ENCODE measurements at places on chromosomes 11 and 22.

DNA sequence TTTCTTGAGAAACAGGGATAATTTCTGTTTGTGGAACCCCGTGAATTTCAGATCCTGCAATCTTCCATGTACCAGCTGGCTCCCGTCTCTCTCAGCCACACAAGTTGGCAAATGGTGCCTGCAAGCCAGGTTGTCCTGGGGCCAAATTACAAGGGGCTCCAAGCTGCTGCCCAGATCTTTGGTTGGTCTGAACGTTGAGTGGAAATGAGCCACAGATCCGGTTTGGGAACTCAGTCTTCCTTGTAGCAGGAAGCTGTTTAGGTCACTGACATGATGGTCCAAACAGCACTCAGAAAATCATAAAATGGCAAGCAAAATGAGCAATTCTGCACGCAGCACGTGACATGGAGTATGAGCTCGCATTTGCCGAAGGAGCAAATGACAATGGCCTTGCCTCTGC is 1496.4 kb downstream of the TBC1D22A start:
- H3K27ac ChIP-seq, result no peak overlapping the region
- no peaks in the 10 kb centered on the region for H3K4me1 ChIP-seq
- H3K4me3 ChIP-seq, result no peak overlapping the region

DNA sequence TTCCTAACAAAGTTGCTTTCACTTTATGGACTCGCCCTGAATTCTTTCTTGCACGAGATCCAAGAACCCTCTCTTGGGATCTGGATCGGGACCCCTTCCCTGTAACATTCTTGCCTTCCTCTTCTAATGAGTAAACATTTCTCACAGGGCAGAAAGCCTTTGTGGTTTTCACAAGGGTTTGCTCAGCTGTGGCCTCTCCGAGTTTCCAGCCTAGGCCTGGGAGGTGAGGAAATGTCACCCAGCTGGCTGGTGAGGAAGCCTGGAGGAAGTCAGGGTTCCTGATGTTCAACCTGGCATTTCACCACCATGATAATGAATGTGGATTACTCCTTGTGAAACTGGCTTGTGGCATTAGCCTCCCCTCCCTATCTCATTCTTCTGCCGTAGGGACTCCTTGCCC is 224.9 kb downstream of the DSCAML1 start:
- H3K4me1 ChIP-seq, result no peaks in the 10 kb centered on the region
- peaks cover 16% of the 10 kb centered on the region for H3K27me3 ChIP-seq
- DNase-seq, result no peak
- H3K27ac ChIP-seq, result no peak overlapping the region
- no peaks in the 10 kb centered on the region for H3K36me3 ChIP-seq

GRCh38 chr11:124344346-124344745 is 24.3 kb upstream of the OR8D2 start:
- H3K4me1 ChIP-seq, result no peaks in the 10 kb centered on the region
- DNase-seq, result no peak
- peaks cover 2% of the 10 kb centered on the region for H3K27me3 ChIP-seq
- H3K4me3 ChIP-seq, result no peak overlapping the region
- no peaks in the 10 kb centered on the region for H3K36me3 ChIP-seq

DNA sequence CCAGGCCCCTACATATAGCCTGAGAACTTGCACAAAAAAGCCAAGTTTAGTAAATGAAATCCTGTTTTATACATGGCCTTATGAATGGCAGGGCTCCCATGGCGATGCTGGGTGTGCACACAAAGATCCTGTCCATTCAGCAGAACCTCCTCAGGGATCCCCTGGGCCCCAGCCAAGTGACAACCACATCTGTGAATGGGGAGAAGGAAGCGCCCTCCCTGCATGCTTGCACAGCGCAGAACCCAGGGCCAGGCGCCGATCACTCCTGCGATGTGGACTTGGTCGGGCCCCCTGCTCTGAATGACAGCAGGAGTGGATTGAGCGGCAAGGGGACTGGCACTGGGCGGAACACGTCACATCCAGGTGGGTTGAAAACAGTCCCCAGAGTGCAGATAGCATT is 4.5 kb upstream of the CDC42EP2 start:
- H3K4me3 ChIP-seq, result no peak overlapping the region
- peaks cover 8% of the 10 kb centered on the region for H3K36me3 ChIP-seq
- DNase-seq, result no peak

DNA sequence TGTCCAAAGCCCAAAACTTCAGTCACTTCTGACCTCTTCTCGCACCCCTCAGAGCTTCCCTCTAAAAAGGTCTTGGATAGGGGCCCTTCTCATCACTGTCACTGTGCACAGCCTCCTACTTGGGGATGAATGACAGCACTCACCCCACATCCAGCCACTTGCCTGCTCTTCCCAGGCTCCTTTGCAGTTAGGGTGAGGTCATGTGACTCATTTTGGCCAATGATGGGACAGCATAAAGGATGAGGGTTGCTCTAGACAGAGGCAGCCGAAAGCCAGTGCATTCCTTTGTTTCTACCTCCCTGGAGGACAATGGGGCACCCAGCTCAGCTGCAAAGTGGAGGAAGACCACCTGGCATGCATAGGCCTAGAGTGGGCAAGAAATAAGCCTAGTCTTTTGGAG is 1413.3 kb downstream of the TBC1D22A start:
- H3K36me3 ChIP-seq, result no peaks in the 10 kb centered on the region
- no peaks in the 10 kb centered on the region for H3K4me1 ChIP-seq
- DNase-seq, result no peak
- H3K27me3 ChIP-seq, result peaks cover 3% of the 10 kb centered on the region

DNA sequence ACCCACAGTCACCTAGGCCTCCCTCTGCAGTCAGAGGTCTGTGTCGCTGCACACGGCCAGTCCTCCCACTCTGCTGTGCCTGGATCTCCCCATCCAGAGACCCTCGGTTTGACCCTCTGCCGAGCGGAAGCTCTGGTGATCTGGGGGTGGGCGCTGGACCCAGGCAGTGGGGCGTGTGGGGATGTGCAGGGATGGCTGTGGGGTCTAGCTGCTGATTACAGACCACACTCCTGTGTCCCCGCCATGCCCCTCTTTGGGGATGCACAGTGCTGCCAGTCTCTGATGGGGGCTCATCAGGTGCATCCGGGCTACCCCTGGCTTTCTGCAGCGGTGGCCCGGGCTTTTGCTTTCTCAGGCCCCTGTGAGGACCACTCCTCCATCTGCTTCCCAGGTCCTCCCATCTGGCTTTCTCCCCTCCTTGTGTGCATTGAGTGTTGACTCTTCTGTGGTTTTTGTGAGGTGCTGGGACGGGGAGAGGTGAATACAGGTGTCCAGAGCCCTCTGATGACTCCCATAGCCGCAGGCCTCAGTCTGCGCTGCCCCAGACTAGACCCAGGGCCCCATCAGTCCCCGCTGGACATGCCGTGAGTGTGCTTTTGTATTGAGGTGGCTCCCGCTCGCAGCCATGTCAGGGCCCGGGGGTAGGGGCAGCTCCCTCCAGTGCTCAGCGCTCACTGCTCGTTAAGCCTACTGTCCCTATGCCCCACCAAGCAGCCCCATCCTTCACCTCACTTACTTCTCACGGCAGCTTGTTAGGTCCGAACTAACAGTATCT is 251.6 kb downstream of the TBC1D22A start:
- peaks cover 4% of the 10 kb centered on the region for H3K4me1 ChIP-seq
- DNase-seq, result no peak
- peaks cover 55% of the 10 kb centered on the region for H3K36me3 ChIP-seq
- no peak overlapping the region for H3K4me3 ChIP-seq
- no peaks in the 10 kb centered on the region for H3K27me3 ChIP-seq

- H3K27ac ChIP-seq, result no peak overlapping the region
- peaks cover 10% of the 10 kb centered on the region for H3K27me3 ChIP-seq
- DNase-seq, result no peak
- no peaks in the 10 kb centered on the region for H3K36me3 ChIP-seq
Measured at GRCh38 chr11:116421529-116422185, 351.1 kb downstream of the BUD13 start.

DNA sequence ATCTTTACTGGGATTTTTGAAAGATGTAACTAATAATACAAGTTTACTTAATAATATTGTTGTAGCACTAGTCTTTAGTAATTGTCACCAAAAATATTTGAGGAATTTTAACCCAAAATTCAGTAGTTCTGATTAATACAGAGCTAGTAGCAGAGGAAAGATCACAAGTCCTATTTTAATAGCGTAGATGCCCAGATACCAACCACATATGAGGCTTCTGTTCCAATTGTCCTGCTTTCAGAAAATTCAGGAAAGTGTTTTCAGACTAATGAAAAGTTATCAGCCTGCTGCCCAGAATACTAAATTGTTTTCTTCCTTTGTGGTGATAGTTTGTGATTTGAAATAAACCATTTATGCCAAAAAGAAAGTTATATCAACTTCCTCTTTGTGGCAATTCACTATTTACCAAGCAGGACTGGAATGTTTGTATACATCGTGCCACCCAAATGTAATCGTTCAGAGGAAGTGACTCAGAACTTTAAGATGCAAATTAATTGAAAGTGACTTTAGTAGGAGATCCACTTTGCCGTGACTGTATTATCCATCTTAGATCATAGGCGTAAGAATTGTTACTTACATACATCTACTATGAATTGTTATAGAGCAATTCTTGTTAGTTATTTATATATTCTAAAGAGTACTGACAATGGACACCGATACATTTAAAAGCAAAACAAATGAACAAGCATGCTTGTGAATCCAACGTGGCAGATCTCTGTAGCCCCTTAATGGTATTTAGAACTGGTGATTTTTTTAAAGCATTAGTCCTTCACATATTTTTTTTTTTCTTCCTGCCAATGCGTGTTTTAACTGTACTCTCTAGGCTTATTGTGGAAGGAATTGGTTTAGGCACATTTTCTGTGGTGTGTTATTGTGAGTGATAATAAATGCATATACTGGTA is 231.0 kb downstream of the DDX10 start:
- H3K27me3 ChIP-seq, result no peaks in the 10 kb centered on the region
- no peak for DNase-seq
- H3K27ac ChIP-seq, result no peak overlapping the region
- H3K36me3 ChIP-seq, result peaks cover 51% of the 10 kb centered on the region
- peaks cover 9% of the 10 kb centered on the region for H3K4me1 ChIP-seq

GRCh38 chr11:2828585-2829330 is 56.8 kb downstream of the CDKN1C start:
- no peak overlapping the region for H3K4me3 ChIP-seq
- no peaks in the 10 kb centered on the region for H3K27me3 ChIP-seq
- H3K36me3 ChIP-seq, result peaks cover 9% of the 10 kb centered on the region
- no peak overlapping the region for H3K27ac ChIP-seq
- DNase-seq, result no peak

- no peak overlapping the region for H3K27ac ChIP-seq
- H3K4me1 ChIP-seq, result peaks cover 36% of the 10 kb centered on the region
- H3K4me3 ChIP-seq, result no peak overlapping the region
- no peak for DNase-seq
- H3K27me3 ChIP-seq, result peaks cover 35% of the 10 kb centered on the region
Measured at GRCh38 chr11:76806131-76806530, 23.0 kb downstream of the TSKU start.

- peaks cover 22% of the 10 kb centered on the region for H3K27me3 ChIP-seq
- DNase-seq, result no peak
- H3K36me3 ChIP-seq, result no peaks in the 10 kb centered on the region
- H3K4me1 ChIP-seq, result no peaks in the 10 kb centered on the region
Measured at GRCh38 chr22:26182723-26183122, 13.5 kb downstream of the SEZ6L start.

- no peak for DNase-seq
- H3K4me1 ChIP-seq, result peaks cover 38% of the 10 kb centered on the region
- H3K27ac ChIP-seq, result peak overlapping the region; percentile 55
- H3K36me3 ChIP-seq, result peaks cover 94% of the 10 kb centered on the region
- H3K27me3 ChIP-seq, result no peaks in the 10 kb centered on the region
- no peak overlapping the region for H3K4me3 ChIP-seq
Measured at GRCh38 chr11:58621586-58622262, 741 bp upstream of the CNTF start.

DNA sequence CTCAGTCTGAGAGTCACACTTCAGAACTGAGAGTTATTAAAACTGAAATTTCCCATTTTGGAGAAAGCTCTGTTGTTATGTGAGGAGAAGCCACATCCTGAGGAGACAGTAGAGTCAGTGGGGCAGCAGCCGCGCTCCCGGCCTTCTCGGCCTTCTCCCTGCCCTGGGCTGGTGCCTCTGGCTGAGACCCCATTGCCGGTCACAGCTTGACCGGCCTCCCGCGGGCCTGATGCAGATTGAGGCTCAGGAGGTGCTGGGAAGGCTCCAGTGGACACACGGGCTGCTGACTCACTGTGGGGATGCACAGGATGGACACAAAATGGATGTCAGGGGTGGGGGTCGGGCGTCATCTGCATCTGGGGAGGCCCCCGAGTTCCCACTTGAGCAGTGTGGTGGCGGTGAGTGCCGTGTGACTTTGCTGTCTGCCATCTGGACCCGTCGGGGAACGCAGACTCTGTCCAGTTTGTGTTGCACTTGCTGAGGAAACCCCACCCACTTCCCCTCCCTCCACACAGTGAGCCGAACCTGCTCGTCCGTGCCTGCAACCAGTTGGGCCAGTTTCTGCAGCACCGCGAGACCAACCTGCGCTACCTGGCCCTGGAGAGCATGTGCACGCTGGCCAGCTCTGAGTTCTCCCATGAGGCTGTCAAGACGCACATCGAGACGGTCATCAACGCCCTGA is 50.1 kb downstream of the MUC6 start:
- H3K27me3 ChIP-seq, result no peaks in the 10 kb centered on the region
- no peak overlapping the region for H3K27ac ChIP-seq
- peaks cover 86% of the 10 kb centered on the region for H3K36me3 ChIP-seq
- no peak overlapping the region for H3K4me3 ChIP-seq
- no peaks in the 10 kb centered on the region for H3K4me1 ChIP-seq

DNA sequence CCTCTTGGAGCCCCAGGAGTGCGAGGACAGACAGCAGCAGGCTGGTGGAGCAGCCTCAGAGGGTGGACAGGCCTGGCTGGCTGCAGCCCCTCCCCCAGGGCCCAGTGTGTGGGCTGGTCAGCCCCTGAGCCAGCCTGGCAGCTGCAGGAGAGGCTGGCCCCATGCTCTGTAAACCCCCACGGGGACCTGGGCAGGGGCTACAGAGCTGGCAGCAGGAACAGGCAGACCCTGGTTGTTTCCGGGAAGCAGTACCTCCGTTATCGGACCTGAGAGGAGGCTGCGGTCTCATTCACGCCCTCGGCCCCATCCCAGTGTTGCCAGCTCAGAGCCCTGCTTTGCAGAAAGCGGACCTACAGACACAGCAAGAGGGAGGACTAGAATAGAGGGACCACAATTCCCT is 38.5 kb upstream of the COMT start:
- H3K4me3 ChIP-seq, result no peak overlapping the region
- H3K27ac ChIP-seq, result no peak overlapping the region
- no peak for DNase-seq
- peaks cover 10% of the 10 kb centered on the region for H3K36me3 ChIP-seq
- no peaks in the 10 kb centered on the region for H3K4me1 ChIP-seq

DNA sequence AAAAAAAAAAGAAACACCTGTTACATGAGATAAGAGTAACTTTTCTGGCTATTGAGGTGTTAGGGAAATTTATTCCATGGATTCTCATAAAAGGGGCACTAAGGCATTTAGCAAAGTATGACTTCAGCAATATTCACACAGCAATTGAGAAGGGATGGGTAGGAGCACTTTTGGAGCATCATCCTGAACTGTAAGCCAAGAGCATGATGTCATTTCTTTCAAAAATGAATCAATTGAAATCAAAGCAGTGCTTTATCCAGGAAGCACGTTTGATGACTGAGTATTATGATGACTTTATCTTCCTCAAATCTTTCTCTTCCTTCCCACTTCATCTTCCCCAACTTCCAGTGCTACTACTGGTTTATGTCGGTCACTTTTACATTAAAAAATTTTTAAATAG is 140.4 kb downstream of the MYO18B start:
- H3K4me3 ChIP-seq, result no peak overlapping the region
- peaks cover 16% of the 10 kb centered on the region for H3K27me3 ChIP-seq
- DNase-seq, result no peak
- no peaks in the 10 kb centered on the region for H3K4me1 ChIP-seq
- no peaks in the 10 kb centered on the region for H3K36me3 ChIP-seq
- H3K27ac ChIP-seq, result no peak overlapping the region
